ENCODE measurements at places on chromosomes 4 and X.

GRCh38 chr4:140102421-140102820, 51.6 kb downstream of the MAML3 start:
- DNase-seq = no peak

DNA sequence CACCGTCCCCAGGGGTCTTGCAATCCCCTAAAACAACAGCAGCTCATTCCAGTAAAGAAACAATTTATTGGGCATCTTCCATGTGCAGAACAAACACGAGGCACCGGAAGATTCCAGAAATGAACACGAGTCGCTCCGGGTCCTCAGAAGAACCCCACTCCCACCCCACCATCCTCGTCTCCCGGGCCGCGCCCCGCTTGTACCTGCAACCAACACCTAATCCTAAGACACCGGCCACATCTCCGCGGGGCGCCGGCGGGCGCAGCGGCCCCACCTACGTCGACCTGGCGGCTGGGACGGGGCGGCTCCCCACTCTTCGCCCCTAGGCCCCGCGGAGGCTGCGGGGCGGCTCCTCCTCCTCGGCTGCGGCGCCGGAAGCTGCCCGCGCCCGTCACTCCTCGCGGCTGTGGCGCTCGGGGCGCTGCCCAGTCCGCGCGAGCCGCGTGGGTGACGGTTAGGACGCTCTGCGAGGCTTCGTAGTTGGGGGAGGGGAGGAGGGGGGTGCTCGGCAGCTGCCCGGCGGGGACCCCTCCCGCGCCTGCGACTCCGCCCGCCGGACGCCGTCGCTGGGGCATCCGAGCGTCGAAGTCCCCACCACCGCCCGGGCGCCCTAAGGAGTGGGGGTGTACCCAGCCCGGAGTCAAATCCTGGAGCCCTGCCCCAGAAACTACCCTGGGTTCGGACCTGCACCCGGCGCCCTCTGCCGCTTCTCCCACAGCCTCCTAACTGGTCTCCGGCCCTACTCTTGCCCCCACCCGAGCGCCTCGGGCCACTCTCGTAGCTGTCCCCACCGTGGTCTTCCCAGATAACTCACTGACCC, at the start of gene CCDC158:
CCDC158 (minus strand) TSS at position 380 of the 820 bp plus-strand sequence. CDS start 17,934 bp downstream, outside the sequence.
- no peak for DNase-seq

DNA sequence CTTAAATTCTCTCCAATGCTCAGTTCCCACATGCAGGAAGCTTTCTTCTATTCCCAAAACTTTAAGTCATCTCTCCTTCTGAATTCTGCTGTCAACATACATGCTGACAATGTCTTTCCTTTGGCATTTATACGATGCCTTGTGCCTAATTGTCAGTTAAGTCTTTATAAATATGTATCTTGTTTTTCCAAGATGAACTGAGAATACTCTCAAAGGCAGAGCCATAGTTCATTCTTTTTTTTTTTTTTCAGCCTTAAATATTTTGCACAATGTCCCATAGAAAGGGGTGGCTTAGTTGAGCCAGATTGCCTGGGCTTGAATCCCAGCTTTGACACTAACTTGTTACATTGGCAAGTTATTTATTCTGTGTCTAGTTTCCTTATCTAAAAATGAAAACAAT, 210.6 kb downstream of the QDPR start:
- DNase-seq = no peak

GRCh38 chrX:123184219-123184865, at the start of gene GRIA3:
TSS of gene GRIA3 (plus strand) at chrX:123184278. CDS start at chrX:123184536, 258 bp downstream.
- no peak for DNase-seq

- no peak for DNase-seq
These were observed 7.2 kb downstream of the IL15 start for GRCh38 chr4:141643557-141643956.

- DNase-seq = no peak
These were observed 51.4 kb downstream of the ENOX2 start for GRCh38 chrX:130851569-130851968.

- no peak for DNase-seq
These were observed 419.5 kb downstream of the HNRNPD start for GRCh38 chr4:81954271-81954670.

GRCh38 chr4:31086756-31087330, 366.7 kb downstream of the PCDH7 start:
- no peak for DNase-seq

- DNase-seq = peak; percentile 77
These were observed 1.8 kb downstream of the MAML3 start for GRCh38 chr4:140152013-140152703.

DNA sequence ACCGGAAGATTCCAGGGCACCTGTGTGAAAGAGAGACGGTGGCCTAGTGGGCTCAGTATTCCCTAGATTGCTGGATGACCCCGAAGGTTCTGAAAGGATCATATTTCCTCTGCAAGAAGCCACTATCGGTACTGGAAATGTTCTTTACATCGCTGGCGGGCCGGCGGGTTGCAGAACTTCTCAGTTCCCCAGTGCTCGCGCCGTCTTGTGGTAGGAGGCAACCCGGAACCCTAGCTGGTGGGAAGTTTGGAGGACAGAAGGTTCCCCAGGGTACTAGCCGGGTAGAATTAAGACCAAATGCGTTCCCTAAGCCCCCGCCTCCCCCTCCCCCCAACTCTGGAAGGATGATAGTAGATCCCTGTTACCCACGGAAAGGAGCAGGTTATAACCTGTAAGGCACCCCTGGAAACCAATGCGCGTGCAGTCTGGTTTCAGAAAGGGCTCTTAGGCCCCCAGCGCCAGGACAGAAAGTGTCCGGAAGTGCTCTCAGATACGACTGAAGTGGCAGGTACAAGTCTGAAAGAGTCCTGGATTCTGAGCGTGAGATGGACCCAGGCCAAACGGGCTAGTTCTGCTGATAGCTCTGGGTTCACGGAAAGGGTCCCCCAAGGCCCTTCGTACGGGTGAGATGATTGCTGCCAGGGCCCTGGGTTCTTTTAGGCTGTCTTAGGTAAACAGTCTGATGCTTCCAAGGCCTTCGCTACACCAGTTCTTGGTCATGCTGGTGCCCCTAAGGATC, 61.7 kb upstream of the DCAF8L1 start:
- no peak for DNase-seq

GRCh38 chr4:57966987-57967760, 857.0 kb upstream of the IGFBP7 start:
- DNase-seq = no peak

GRCh38 chr4:144562019-144562705, 83.8 kb upstream of the HHIP start:
- no peak for DNase-seq

DNA sequence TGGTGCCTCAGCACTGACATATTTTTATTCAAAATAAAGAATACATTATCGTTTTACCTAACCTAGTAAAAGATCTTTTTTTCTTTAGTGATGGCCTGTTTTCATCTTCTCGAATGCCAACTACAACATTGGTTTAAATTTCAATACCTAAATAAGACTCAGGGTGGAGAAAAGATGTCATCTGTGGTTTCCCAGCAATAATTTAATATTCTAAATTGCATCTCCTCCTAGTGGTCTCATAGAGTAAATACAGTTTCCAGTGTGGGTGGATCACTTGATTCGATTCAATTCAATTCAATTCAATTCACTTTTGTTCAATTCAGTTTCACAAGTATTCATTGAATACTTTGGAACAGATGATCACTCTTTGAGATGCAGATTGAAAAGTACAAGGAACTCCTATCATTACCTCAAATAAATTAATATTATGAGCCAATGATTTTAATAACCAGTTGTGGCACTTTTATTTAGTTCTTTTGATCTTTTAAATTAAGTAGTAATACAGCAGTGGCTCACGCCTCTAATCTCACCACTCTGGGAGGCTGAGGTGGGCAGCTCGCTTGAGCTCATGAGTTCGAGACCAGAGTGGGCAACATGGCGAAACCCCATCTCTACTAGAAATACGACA, 427.2 kb downstream of the FAT4 start:
- no peak for DNase-seq

DNA sequence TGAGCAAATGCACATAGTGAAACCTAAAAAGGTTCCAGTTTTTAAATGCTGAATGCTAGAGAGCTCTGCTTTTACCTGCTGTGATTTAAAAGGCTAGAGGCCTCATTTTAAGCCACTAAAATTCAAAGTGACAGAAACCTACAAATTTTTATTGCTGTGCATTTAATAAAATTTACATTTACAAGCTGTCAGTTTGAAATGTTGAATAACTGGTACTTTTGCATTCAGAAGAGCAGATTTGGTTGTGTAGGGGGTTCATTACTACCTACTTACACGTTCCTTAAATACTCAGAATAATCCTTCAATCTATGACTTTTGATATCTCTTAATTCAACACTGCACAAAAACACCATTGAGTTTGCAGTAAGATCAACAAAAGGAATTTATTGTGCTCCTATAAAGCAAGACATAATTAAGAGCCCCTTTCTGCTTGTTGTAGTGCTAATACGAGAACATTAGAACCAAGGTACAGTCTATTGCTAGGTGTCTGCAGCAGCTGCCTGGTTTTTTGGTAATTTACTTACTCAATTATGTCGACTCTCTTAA, 27.9 kb downstream of the NKX3-2 start:
- DNase-seq = no peak

DNA sequence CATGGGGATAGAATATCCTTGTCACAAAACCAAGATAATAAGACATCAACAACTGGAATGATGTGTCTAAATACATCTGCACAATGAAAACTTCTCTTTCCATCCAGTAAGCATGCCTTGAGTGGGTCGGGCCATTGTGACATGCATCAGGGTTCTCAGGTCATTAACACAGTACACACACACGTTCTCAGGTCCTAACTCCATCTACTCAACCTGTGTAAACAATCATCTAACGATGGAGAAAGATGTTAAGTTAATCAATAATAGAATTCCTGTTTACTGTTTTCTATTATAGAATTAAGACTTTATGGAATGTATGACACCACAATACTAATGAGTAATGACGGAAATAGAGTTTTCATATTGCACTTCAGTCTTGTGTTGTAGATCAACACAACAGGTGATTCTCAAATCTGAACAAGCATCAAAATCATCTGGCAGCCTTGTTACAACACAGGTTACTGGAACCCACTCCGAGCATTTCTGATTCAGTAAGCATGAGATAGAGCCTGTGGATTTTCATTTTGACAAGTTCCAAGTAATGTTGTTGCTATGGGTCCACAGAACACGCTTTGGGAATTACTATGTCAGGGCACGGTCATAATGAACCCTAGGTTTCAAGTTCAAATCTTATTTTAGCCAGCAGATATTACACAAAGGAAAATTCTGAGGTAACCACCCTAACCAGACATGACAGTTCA, 315.8 kb upstream of the TEX13C start:
- no peak for DNase-seq

- DNase-seq = no peak
These were observed 340.8 kb downstream of the ADGRL3 start for GRCh38 chr4:61540944-61541343.

DNA sequence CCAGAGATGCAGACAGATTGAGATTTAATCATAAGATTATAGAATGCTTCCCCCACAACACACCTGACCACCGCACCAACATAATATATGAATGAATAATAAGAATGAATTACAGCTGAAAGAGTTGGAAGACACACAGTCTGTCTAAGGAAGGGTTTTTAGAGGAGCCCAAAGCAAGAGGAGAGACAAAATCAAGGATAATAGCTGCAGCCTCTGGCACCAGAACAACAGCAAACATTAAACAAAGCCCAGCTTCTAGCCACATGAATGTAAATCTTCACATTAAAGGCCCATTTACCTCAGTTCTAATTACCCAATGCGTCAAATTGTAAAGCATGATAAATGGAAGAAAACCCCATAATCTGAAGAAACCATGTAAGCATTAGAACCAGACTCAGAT, 133.9 kb downstream of the SPCS3 start:
- DNase-seq = no peak

- DNase-seq = no peak
These were observed 451.3 kb downstream of the TLL1 start for GRCh38 chr4:166324321-166324720.

- peak; percentile 25 for DNase-seq
These were observed 800 bp downstream of the KDM5C start for GRCh38 chrX:53223955-53224859.

GRCh38 chr4:19119904-19120560, 1098.5 kb upstream of the LCORL start:
- no peak for DNase-seq

GRCh38 chr4:81896936-81897335, 425.2 kb upstream of the RASGEF1B start:
- no peak for DNase-seq

Data from stimulated activated CD8-positive, alpha-beta memory T cell treated with anti-CD3 and anti-CD28 coated beads, Interleukin-4, amount 100 ng/mL, for 48 hours (primary cell).